ENCODE measurements at places on chromosomes 7 and 10.

- DNase-seq: no peak
These were observed 93.5 kb upstream of the LRRC4 start for GRCh38 chr7:128124786-128125185.

DNA sequence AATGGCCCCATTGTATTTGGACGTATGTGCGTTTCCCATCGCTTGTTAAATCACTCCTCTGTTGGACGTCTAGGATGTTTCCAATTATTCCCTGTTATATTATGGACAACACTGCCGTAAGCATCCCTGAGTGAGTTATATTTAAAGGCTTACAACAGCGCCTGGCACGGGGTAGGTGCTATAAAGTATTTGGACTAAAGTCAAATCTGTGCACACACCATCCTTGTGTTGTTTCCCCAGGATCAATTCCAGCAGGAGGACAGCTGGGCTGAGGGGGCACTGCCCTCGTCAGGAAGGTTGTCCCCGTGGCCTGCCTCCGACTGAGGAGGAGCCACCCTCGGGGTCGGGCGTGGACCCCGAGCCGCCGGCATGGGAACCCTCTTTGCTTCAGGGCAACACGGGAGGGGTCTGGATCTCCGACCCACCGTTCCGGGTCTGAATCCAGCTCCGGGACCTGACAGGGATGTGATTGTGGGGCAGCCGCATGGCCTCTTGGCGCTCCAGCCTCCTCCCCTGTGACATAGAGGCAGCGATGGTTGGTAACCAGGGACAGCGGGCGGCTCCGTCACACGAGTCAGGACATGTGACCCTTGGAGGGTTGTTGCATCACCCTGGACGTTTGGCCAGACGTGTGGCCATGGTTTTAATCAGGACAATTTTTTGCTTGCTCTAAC, 1.5 kb upstream of the JAKMIP3 start:
- no peak for DNase-seq

DNA sequence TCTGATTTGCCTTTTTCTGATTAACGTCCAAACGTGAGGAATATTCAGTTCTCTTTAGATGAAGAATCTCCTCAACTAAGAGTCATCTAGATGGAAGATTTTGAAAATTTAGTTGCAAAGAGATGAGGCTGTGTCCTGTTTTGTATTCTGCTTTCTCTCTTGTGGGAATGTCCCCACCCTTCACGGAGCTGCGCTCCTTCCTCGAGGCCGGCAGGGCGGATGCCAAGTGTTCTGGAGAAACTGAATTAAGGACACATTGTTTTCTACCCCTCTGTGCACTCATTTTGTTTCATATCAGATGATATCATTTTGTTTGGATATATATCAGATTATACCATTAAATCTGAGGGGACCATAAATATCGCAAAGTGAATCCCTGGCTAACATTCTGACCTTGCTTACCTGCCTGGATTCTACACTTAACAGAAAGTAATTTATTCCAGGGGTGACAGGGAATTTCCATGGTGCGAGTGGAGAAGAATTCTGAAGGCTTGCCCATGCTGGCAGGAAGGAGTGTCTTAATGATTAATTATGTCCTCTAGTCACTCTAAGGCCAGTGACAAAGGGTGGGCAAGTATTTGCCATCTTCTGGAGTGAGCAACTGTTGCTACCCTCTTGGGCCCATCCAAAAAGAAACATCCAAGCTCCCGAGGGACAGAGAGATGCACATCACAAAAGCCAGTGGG, 47.9 kb upstream of the IGFBP3 start:
- no peak for DNase-seq

- DNase-seq: no peak
These were observed 72.2 kb downstream of the EZH2 start for GRCh38 chr7:148811892-148812291.
